Head of caudate nucleus (tissue), 42 donors: ENCODE measurements at places on chromosomes 2 and 18.

GRCh38 chr2:42752314-42752713 is 11.6 kb downstream of the OXER1 start:
- no peak for DNase-seq

GRCh38 chr2:138104071-138104470 is 139.8 kb downstream of the HNMT start:
- no peak for DNase-seq

DNA sequence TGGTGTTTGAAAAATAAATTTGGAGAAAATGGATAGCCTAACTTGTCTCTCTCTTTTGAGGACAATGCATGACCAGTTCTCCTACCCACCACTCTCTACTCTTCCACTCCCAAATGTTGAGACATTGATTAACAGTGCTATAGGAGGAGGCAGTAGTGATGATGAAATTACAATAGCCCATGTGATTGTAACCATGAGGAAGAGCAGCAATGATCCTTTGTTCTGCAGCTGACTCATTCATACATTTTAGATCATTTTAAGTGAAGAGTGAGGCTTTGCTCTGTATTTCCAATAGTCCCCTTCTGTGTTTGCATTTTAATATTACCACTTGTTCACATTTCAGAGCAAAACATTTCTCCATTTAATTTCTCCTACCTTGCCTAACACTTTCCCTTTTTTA is 592.3 kb downstream of the THSD7B start:
- DNase-seq = no peak

GRCh38 chr2:163734881-163735684 is 725 bp downstream of the FIGN start:
- no peak for DNase-seq

DNA sequence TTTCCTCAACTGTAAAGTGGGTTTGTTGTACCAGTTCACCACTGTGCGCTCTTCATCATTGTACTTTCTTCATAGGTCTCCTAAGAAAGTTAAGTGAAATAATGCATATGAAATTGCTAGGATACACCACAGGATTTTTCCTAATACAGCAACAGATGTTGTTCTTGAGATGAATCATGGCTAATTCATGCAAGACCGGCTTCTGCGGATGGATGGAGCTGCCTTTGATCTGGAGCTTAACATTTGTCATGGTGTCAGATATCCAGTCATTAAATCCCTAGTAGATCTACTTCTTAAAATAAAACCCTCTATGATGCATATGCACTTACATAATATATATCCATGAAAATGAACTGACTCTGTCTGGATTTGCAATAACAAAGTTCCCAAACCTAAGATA is 114.1 kb downstream of the COL6A3 start:
- DNase-seq = no peak

- no peak for DNase-seq
Observed at GRCh38 chr2:46610021-46610420, 130.7 kb downstream of the TMEM247 start.

GRCh38 chr18:41145516-41145915 is 809.5 kb upstream of the PIK3C3 start:
- DNase-seq = no peak

- no peak for DNase-seq
Observed at GRCh38 chr2:71474116-71474743, 20.9 kb downstream of the DYSF start.

DNA sequence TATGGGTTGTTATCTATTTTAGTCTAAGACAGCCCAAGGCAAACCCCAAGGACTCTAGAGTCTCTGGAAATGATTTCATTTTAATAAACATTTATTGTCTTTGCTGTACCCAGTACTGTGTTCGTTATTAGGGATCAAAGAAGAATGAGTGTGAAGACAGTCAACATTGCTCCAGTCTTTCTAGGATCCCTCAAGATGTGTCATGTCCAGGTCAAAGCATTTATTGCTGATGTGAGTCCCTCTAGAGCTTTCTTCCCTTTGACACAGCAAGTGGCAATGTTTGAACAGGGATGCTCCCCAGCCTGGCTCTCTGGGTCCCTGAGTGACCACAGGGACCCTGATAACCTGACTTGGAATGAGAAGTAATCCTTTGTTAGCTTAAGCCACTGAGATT is 123.1 kb upstream of the STK17B start:
- DNase-seq = no peak

DNA sequence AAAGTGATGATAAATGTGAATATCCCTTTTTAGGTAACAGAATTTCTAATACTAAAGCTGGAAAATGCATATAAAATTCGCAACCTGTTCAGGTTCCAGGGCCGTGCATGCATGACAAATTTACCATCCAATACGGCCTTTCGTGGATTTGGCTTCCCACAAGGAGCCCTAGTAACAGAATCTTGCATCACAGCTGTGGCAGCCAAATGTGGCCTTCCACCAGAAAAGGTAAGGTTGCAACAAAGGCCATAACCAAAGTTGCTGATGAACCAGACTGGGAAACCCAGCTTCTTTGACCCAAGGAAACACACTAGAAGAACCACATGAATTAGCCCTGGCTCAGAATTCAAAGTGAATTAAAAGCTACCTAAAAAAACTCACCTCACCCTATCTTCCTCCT is 49.6 kb upstream of the BZW1 start:
- no peak for DNase-seq

GRCh38 chr2:88329815-88330603 is 122.5 kb downstream of the FOXI3 start:
- no peak for DNase-seq

GRCh38 chr2:122670897-122671296 is 915.4 kb downstream of the TSN start:
- no peak for DNase-seq

DNA sequence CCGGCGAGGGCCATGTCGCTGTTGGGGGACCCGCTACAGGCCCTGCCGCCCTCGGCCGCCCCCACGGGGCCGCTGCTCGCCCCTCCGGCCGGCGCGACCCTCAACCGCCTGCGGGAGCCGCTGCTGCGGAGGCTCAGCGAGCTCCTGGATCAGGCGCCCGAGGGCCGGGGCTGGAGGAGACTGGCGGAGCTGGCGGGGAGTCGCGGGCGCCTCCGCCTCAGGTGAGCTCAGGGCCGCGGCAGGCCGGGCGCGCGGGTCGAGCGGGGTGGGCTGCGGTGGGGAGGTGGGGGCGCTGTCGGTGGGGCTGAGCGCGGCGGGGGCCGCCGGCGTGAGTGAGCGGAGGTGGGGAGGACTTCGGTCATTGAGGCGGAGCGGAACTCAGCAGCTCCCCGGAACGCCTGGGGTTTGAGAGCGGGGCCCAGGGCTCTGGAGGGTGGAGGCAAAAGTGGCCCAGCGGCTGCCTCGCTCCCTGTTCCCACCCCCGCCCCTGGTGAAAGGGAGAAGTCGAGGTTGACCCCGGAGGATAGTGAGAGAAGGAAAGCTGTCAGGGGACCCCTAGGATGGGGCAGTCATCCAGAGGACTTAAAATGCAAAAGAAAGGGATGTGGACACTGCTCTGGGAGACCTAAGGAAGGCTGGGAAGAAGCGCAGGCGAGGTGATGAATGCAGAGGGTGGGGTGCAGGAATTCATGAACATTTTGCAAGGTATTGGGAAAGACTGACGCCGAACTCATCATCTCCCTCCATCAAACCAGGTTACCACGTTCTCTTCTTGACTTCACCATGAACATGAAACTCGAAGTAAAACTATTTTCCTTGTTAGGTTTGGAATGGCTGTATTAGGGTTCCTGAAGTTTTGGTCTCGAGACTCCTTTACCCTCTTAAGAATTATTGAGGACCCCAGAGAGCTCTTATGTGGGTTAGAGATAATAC is 633 bp downstream of the MALT1 start:
- peak; percentile 29 for DNase-seq

DNA sequence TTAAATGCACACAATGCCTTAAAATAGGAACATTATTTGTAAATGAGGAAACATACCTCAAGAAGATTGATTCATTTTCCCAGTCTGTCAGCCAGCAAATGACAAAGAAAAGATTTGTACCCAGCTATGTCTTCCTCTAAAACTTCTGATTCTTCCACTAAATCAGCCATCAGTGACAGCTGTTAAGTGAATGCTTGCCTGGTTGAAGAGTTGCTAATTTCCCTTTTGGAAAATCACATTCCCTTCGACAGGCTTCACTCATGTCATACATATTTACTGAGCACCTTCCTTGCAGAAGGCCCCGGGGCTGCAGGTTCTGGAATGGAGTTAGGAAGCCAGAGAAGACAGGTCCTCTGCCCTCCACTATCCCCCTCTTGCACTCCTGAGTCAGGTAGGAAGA is 112.0 kb upstream of the SLC66A3 start:
- DNase-seq = no peak

DNA sequence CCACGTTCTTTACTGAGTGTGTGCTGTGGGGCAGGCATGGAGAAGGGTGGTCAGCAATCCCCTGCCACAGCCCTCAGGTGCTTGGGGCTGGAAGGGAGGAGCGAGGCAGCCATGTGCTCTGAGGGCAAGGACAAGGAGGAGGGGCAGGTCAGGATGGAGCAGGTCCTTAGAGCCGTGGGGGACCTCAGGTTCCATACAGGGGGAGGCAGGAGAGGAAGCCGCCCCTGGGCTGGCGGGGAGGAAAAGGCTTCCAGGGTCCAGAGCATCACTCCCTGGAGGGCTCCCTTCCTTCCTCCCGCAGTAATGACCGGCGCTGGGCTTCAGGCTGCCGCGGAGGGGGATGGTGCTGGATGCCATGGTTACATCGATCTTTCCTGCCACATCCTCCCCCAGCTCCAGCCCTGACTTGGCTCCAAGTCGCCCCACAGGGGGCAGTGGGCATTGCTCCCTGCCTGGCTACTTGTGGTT is 6.6 kb downstream of the GAREM2 start:
- DNase-seq = peak; percentile 27

DNA sequence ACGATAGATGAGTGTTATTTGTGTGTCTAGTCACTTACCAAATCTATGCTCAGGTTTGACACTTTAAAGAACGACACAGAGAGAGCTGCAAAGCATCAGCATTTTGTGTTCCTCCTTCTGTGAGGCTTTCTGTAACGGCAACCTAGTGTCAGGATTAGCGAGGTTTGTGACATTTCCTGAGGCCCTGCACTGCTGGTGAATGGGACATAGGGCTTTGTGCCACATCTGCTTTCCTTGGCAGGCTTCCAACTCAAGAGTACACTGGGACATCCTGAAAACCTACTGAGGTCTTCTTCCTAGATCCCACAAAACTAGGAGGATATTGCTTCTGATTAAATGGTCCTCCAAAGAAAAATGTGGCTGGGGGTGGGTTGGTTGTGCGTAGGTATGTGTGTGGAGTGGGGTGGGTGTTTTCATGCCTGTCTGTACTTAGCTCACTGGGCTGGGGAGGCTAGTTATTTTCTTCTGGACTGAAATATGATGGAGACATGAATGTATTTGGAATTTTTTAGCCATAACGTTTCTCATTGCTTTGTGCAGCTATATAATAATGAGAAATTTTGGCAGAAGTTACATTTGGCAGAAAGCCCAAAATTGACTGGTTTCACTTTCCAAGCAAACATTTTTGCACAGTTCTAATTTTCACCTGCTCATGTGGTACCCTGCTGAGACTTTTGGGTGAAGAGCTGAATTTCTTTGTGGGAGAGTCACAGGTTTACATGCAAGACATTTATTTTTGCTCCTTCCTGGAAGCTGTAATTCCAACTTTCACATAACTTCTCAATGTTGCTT is 308.4 kb downstream of the XIRP2 start:
- DNase-seq = no peak

DNA sequence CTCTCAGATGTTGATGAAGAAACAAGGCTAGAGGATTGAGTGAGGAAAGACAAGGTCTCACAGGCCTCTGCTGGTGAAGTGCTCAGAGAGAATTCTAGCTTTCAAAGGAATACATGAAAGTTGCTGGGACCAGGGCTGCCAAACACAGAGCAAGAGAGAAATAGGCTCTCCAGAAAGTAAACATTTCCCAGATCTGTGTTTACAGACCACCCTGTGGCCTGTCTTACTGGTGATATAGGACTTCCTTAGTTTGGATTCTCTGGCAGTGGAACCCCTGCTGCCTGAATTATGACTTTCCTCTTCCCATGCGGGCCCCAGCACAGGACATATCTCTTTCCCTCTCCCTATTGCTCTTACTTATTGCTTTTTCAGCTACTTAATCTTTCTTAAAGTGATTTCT is 64.5 kb downstream of the TACR1 start:
- DNase-seq = no peak

DNA sequence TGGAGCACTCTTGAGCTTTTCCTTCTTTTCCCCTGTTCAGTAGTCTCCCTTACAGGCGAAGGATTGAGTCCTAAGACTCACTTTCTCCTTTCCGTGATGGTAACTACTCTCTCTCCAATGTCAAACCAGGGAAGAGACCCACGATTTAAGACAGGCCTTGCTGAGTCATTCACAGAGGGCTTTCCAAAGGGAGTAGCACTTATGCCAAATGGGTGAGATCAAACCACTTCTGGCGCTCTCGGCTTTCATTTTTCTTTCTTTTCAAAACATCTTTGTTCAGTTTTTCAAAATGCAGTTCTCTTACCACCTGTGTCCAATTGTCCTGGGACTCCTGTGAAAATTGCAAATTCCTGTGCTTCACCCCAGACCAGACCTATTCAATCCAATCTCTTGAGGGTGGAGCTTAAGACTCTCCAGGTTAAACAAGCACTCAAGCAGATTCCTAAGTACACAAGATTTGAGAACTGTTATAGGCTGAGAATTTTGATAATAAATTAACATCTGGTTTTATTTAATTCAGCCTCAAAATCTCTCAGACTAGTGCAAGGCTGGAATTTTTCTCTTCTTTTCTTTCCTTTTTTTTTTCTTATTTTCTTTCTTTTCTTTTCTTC is 14.4 kb upstream of the MRPL19 start:
- no peak for DNase-seq

- peak; percentile 30 for DNase-seq
Observed at GRCh38 chr2:235496239-235496621, 2.4 kb downstream of the AGAP1 start.

- DNase-seq = no peak
Observed at GRCh38 chr2:8157621-8158430, 524.0 kb upstream of the ID2 start.

- no peak for DNase-seq
Observed at GRCh38 chr2:105820691-105821090, 76.0 kb downstream of the NCK2 start.

DNA sequence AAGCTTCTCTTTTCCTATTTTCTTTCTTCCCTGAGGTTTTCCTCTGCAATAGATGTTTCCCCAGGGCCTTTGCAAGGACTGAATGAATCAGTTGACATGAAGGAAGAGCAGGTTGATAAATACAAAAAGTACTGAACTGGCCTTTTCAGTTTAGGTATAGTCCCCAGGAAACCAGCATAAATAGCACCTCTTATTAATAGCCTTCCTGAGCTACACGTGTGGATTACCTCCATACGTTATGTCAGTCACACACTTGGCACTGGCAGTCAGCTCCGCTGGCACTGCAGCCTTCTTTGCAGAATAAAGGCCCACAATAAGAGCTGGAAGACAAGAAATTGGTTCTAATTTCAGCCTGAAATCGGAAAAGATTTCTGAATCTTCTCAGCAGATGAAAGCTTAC is 60.7 kb downstream of the KCTD18 start:
- DNase-seq = no peak

DNA sequence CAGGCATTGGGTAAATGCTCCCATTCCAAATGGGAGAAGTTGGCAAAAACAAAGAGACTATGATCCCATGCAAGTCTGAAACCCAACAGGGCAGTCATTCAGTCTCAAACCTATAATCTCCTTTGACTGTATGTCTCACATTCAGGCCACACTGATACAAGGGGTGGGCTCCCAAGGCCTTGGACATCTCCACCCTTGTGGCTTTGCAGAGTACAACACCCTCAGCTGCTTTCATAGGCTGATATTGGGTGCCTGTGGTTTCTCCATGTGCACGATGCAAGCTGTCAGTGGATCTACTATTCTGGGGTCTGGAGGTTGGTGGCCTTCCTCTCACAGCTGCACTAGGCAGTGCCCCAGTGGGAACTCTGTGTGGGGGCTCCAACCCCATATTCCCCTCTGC is 141.7 kb upstream of the CAB39 start:
- no peak for DNase-seq
